Activated naive CD8-positive, alpha-beta T cell treated with anti-CD3 and anti-CD28 coated beads for 36 hours (primary cell): ENCODE measurements at places on chromosomes 7 and 10. TPM values are rescaled to one million over a fixed set of nuclear protein-coding genes. Genes with fewer than 3 reads are reported as not detected.

Gene CYP26C1
- total RNA-seq, result not detected

Gene SYT15B
- total RNA-seq, result 0.14 TPM

Gene SLIT1
- 0.08 TPM for total RNA-seq

Gene DRGX
- total RNA-seq, result not detected

Gene NEUROD6
- not detected for total RNA-seq
